ENCODE measurements at places on chromosomes 2 and 18.
A peak's percentile ranks its signal among the peaks of the same experiment; 100 is the strongest.

- H3K36me3 ChIP-seq = no peaks in the 10 kb centered on the region
- no peaks in the 10 kb centered on the region for H3K4me1 ChIP-seq
- H3K4me3 ChIP-seq = no peak overlapping the region
- no peaks in the 10 kb centered on the region for H3K27me3 ChIP-seq
- no peak overlapping the region for H3K27ac ChIP-seq
Measured at GRCh38 chr2:222176890-222177289, 121.9 kb downstream of the PAX3 start.

- H3K4me3 ChIP-seq = no peak overlapping the region
- DNase-seq = no peak
- H3K36me3 ChIP-seq = no peaks in the 10 kb centered on the region
Measured at GRCh38 chr2:10862330-10862729, 49.4 kb upstream of the KCNF1 start.

- H3K27me3 ChIP-seq = peaks cover 21% of the 10 kb centered on the region
- no peaks in the 10 kb centered on the region for H3K36me3 ChIP-seq
- DNase-seq = peak; percentile 31
- H3K27ac ChIP-seq = no peak within 1 kb of the TSS
- H3K4me3 ChIP-seq = peak within 1 kb of the TSS; percentile 50
Measured at GRCh38 chr2:200306196-200306930, at the start of gene SPATS2L. TSS of gene SPATS2L (plus strand) at chr2:200306693. CDS start at chr2:200389245, 82,552 bp downstream.

DNA sequence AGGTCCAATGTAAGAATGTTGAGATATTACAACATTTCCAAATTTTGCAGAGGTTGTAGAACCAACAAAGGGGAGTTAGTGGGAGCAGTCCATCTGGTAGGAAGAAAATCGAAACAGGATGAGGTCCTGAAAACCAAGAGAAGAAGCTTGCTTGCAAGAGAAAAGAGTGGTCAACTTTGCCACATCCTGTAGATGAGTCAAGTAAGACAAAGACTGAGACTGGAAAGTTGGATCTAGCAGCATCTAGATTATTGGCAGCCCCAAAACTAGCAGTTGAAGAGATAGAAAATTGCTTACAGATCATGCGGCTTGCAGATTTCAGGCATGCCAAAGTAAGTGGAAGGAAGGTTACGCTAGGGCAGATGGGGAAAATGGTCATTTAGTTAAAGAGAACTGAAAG, 378.9 kb downstream of the GRB14 start:
- H3K4me3 ChIP-seq = no peak overlapping the region
- no peak for DNase-seq
- H3K4me1 ChIP-seq = no peaks in the 10 kb centered on the region
- no peak overlapping the region for H3K27ac ChIP-seq
- H3K27me3 ChIP-seq = no peaks in the 10 kb centered on the region
- no peaks in the 10 kb centered on the region for H3K36me3 ChIP-seq

DNA sequence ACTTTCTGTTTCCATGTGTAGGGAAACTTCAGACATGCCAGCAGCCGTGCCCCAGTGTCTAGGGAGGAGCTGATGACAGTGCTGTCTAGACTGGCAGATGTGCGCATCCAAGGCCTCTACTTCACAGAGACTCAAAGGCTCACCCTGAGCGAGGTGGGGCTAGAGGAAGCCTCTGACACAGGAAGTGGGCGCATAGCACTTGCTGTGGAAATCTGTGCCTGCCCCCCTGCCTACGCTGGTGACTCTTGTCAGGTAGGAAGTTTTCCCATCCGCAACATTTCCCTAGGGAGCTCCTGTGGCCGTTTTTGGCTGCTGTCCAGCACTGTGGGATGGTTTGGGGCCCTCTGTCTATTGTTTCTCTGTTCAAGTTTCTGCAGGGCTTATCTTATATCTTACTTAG, 143.1 kb upstream of the TTC39C start:
- DNase-seq = peak; percentile 50
- peak overlapping the region; percentile 33 for H3K27ac ChIP-seq
- no peaks in the 10 kb centered on the region for H3K36me3 ChIP-seq
- no peak overlapping the region for H3K4me3 ChIP-seq
- H3K4me1 ChIP-seq = peaks cover 22% of the 10 kb centered on the region

- no peaks in the 10 kb centered on the region for H3K36me3 ChIP-seq
- DNase-seq = peak; percentile 65
- no peaks in the 10 kb centered on the region for H3K27me3 ChIP-seq
- no peak overlapping the region for H3K4me3 ChIP-seq
- no peak overlapping the region for H3K27ac ChIP-seq
Measured at GRCh38 chr2:119290859-119291587, 67.4 kb downstream of the STEAP3 start.

- no peaks in the 10 kb centered on the region for H3K4me1 ChIP-seq
- no peak overlapping the region for H3K4me3 ChIP-seq
- no peaks in the 10 kb centered on the region for H3K27me3 ChIP-seq
- DNase-seq = no peak
- no peak overlapping the region for H3K27ac ChIP-seq
- no peaks in the 10 kb centered on the region for H3K36me3 ChIP-seq
Measured at GRCh38 chr2:226307487-226308322, 491.9 kb downstream of the IRS1 start.

DNA sequence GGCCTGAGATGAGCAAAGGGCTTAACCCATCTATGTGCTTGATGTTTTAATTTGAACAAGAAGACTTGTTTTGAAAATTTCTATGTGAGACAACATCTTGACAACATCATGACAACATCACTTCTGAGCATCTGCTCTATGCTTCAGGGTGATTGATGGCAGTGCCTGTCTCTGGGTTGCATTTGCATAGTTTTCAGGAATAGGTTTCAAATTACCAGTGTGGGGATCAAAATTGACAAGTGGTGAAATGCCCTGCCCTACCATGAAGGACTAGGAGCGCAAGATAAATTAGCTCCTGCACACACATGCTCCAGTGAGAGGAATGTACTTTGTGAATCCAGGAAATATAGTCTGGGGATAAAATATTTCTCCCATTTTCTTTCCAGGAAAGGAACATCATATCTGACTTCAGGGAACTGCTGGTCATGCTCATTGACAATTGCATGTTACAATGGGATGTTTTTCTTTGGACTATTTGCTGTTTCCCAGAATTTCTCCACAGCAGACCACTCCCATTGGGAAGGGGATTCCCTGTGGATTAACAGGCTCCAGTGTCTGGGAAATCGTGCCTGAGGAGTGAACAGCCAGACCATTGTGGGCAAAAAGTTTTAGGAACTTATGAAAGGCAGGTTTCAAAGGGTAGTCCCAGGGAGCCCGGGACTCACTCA, 45.3 kb upstream of the IL1R2 start:
- H3K27me3 ChIP-seq = no peaks in the 10 kb centered on the region
- H3K4me1 ChIP-seq = no peaks in the 10 kb centered on the region
- no peak for DNase-seq
- no peaks in the 10 kb centered on the region for H3K36me3 ChIP-seq
- no peak overlapping the region for H3K27ac ChIP-seq
- no peak overlapping the region for H3K4me3 ChIP-seq
